ENCODE measurements at places on chromosomes 5 and 9. TPM values are rescaled to one million over a fixed set of nuclear protein-coding genes. Genes with fewer than 3 reads are reported as not detected.

Gene AK1
- 161 TPM for total RNA-seq

Gene SPARC
- 371 TPM for total RNA-seq

Gene SEC61B
- total RNA-seq, result 120 TPM

Gene CDHR2
- 0.20 TPM for total RNA-seq

- no peak for DNase-seq
Measured at GRCh38 chr9:116058421-116058820, 95.2 kb upstream of the PAPPA start.

DNA sequence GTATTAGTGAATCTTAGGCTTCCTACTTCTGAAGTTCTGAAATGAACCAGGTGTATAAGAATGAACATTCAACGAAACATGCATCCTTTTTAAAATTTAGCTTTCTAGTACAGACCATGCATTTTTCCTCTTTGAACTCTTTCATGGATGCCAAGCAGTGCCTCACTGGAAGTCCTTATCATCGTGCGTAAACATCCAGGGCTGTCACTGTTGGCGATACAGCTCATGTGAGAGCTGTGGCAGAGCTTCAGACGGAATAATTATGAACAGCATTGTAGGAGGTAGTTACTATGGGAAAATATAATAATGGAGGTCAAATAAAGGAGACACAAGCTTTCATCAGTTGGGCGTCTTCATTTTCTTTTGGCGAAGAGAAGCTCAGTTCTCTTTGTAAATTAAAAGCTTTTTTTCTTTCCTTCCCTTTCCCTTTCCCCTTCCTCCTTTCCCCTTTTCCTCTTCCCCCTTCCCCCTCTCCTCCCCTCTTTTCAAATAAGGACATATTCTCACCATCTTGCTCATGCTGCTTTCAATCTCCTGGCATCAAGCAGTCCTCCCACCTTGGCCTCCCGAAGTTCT, 167.3 kb downstream of the KDM4C start:
- DNase-seq, result no peak

DNA sequence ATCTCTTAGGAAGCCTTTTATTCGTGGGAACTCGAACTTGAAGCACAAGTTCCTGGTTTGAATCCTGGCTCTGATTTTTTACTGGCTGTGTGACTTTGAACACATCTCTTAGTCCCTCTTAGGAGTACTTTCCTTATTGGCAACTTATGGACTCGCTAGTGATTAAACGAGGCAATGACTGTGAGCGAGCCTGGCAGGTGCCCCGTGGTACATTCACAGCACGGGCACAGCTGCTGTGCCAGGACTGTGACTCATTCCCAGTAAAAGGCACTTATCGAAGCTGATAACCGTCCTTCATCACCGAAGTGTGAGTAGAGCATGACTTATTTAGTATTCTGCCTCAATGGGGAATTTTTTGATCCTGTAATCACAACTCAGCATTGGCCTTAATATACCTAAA, 22.7 kb downstream of the CFAP90 start:
- no peak for DNase-seq

DNA sequence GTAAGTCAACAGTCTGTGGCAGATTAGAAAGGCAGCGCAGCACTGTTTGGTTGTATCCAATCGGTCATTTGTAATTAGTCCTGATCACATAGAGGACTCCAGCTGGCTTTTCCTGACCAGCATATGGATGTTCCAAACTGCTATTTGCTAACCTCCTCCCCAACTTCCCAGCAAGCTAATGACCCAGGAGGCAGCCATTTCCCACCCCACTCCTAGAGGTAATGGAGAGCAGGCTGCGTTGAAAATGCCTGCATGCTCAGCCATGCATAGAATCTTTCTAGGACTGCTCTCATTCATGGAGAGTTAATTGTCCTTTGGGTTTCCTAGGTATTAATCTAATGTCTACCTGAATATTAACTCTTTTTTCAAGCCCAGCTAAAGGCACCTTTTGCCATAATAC, 850.6 kb upstream of the WWC1 start:
- no peak for DNase-seq

- DNase-seq, result no peak
Measured at GRCh38 chr9:15191378-15191777, 115.6 kb downstream of the TTC39B start.

- no peak for DNase-seq
Measured at GRCh38 chr9:17928228-17928627, 349.4 kb downstream of the SH3GL2 start.

DNA sequence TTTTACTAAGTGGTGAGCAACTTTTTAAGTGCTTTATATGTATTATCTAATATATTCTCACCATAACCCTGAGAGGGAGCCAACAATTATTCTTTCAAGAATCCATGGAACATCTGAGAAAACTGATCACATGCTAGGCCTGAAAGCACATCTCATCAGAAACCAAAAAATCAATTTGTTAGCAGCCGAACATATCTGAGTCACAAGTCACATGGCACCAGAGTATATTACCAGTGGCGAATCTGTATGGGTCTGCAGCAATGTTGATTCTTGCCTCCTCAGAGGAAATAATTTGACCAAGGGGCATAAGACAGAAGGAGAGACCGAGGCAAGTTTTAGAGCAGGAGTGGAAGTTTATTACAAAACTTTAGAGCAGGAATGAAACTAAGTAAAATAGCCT, 25.3 kb upstream of the SIL1 start:
- no peak for DNase-seq

DNA sequence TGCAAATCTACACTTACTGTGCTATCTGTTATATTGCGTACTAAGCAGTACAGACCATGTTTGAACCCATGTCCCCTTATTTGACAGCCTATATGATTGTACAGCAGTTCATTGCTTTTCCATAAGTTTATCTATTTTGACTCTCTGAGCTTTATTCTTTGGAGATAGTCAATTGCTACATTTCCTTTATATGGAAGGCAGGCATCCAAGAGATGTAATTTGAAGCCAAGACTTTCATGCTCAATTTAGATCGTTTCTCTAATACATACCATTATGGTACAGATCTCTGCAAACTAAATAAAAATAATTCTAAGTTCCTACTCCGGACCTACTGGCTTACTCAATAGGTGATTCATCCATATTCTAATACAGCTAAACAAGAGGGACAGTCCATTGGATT, 424.8 kb downstream of the TMEM38B start:
- DNase-seq, result no peak

DNA sequence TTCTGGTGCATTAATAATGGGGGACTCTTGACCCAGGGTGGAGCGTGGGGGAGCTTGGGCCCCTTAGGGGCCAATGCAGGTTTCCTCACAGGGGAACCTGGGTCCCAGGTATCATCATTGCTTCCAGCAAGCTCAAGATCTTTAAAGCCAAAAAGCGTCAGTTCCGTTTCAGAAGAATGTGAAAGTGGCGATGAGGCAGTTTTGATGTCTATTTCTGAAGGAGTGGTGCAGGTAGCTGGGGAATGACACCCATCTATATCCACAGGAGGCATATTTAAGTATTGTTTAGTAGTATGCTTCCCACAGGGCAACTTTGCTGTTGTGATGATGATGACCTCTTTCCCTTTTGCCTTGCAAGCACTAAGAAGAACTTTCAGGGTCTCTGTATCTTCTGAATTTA, 10.8 kb downstream of the ANKRD34B start:
- DNase-seq, result no peak

DNA sequence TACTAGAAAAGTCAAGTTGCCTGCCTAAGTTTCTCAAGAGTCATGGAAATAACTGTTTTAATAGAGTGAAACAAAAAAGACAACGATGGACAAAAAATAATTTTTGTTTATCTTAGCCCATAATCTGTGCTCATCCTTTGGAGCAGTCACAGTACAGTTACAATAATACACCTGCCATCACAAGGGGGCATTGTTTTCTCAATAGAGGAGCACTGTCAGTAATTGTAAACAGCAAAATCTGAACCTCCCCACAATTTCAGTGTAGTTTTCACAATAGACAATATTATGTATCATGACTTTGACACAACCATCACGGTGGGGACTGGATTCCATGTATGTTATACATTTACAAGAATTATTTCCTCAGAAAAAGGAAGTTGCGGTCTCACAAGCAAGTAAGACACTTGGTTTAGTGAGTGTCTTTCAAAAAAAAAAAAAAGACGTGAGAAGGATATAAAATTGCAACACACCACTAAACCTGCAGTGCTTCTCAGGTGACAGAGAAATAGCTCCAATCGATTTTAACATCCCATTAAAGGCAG, 586.3 kb downstream of the PTPRD start:
- no peak for DNase-seq

- DNase-seq, result no peak
Measured at GRCh38 chr9:88017096-88017495, 42.8 kb upstream of the CDK20 start.

GRCh38 chr9:18554244-18554643, 80.3 kb downstream of the ADAMTSL1 start:
- DNase-seq, result no peak

DNA sequence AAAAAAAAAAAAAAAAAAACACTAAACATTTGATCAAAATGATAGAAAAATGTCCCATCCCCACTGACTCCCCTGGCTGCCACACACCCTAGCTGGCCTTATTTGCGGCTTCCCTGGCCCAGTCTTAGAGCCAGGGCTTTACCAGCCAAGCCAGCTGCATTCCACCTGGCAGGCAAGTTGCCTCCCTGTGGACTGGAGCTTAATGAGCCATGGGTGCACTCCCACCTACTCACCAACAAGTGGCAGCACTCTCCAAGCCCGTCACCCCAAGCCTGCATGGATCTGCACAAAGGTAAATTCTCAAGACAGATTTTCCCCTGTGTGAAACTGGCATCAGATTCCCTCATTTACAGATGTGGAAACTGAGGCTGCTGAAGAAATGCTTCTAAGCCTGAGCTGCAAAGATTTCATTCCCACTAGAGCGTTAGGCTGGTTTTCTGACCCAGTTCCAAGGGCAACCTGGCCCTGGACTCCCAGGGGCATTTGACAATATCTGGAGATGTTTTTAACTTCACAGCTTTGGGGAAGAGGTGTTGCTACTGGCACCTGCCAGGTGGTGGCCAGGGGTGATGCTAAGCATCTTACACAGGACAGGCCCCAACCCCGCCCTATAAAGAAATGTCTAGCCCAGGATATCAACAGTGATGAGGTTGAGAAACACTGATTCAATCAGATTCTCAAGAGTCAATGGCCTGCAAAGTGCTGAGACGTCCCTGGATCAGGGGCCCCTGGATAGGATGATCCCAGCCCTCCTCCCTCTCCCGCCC, 21.9 kb upstream of the VDAC1 start:
- no peak for DNase-seq

DNA sequence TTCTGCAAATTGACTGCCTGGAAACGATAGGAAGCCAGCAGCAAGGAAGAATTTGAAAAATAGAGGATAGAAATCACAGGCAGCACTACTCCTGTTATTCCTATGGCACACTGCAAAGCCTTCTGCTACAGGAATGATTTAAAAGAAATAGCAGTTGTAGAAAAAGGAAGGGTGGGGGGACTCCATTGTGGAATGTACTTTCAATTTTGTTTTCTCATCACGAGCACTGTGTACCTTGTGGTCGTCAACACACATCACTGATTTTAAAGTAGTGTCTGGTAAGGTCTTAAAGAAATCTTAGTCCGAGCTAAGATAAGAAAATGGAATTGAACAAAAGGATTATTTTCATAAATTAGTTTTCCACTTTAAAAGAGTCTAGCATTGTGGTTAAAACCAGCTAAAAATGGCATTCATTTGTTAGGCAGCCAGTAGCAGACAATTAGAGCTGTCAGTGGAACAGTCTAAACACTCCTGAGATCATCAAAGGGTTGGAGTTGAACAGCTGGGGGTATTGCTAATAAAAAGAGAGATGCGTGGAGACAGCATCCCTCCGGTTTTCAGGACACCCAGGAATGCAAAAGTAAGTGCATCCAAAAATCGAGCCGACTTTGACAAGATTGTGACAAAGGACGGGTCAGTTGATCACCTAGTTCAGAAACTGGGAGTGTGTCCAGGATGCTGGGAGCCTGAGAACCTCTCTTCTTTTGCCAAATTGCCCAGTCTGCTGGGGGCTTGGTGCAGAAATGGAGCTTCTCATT, 97.8 kb upstream of the WWC1 start:
- DNase-seq, result no peak

DNA sequence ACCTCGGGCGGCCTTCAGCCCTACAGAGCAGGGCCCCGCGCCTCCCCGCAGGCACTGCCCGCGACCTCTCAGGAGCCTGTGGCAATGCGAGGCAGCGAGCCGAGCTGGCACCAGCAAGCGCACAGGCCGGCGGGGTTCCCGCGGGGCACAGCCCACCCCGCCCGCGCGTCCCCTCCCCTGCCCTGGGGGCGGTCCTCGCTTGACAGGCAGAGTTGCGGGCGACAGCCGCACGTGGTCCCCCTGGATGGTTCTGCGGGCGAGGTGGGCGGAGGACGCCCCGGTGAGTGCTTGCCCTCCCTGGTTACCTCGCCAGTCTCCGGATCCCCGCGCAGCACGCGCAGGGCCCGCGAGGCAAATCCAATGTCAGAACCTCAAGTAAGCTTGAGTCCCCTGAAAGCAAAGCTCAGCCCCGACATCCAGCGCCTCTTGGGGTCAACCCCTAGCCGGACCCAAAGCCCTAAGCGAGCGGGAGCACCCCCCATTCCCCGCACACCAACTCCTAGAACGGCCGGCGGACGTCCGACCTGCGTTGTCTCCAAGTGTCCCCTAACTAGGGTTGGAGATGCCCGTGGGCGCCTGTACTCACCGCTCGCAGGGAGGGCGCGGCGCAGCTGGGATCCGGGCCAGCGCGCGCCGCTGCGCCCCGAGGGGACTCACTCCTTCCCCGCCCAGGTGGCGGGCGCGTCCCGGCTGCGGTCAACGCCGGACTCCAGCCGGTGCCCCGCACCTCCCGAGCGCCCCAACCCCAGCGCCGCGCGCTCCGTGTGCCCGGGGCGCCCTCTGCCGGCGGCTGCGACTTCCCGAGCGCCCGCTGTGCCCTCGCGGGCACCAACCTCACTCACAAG, at the start of gene DRD1:
TSS of gene DRD1 (minus strand) at position 123 of the 845 bp plus-strand sequence. CDS start 1,083 bp downstream, outside the sequence.
- DNase-seq, result no peak

DNA sequence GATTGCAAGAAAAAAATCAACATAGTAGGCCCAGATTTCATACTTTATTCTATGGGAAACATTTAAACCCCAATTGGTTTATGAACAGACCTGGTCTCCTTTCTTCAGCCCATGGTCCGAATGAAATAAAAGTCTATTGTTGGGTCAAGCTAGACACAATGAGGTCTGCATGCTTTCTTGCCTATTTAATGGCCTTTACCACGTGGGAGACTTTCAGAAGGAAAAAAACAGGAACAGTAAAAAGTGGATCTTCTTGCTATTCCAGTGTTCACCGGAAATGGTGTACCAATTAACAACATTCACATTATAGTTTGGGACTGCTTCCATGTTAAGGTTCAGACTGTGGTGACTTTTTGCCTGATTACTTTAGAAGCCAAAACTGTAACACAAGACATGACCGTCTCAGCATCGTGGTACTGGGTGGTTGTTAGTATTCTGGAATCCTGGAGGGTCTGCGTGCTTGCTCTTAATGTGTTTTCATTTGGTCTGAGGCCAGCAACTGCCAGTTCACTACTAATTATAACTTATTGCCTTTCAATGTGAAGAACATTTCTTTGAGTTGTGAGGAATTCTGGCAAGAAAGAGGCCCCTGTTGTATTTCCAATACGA, 85.4 kb upstream of the PRRC1 start:
- DNase-seq, result no peak
